Fibroblast of skin of left biceps (primary cell): ENCODE measurements at places on chromosomes 3 and 15.

DNA sequence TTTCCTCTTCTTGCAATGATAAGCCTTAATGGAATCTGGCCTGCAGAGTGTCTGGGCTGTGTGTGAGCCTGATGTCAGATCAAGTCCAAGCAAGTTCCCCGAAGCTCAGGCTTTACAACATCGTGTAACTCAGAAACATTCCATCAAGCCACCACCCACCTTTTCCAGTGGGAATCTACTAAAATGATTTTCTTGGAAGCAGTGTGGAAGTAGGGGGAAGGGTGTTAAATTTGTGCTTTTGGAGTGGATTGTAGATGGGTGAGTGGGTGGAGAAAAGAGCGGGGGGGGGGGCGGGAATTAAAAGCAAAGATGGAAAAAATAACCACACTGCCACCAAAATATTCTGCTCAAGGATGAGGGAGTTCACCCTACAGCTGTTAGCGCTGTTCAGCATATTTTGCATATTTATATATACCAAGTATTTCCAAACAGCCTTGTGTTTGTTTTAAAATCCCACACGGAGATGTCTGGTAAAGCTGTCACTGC, 53.6 kb downstream of the VGLL3 start:
- peak; percentile 97 for DNase-seq

- peak; percentile 27 for DNase-seq
These were observed 28.5 kb upstream of the CMSS1 start for GRCh38 chr3:99789011-99789721.

DNA sequence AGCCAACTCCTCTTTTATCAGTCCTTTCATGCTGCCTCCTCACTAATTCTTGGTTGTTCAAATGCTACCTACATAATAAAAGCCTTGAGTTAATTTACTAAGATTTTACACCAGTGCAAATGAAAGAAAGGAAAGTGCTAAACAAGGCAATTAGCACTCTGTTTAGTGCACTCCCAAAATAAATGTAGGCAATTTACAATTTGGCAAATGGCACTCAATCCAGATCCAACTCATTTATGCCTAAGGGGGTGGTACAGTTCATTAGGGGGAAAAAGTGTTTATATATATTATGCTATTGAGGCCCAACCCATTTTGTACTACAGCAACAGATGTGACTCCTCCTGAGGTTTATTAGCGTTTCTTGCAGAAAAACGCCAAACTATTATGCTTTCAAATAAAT, 370.1 kb downstream of the NR2F2 start:
- DNase-seq = no peak

GRCh38 chr3:13544293-13544831, 4.6 kb upstream of the FBLN2 start:
- peak; percentile 51 for DNase-seq

- no peak for DNase-seq
These were observed 357.9 kb upstream of the KCNH8 start for GRCh38 chr3:18790384-18790783.

DNA sequence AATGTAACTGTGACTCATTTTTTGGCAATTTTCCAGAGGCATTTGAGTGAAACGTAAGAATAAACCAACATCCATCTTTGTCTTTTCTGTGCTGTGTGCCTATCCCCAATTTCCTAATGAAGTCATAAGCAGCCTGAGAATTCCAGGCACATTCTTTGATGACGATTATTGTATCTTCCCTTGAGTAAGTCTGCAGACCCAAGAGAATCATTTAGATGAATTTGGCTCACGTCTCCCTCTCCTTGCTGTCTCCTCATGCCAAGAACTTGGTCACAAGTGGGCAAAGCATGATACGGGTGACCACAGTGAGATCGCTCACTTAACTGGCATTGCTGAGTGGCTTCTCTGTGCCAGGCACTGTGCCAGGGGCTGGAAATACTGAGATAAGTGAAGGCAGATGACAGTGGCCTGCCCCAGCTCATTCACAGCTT, 384.5 kb upstream of the IL12A start:
- DNase-seq = peak; percentile 37

GRCh38 chr15:98304371-98304770, 343.9 kb downstream of the ARRDC4 start:
- DNase-seq = no peak

GRCh38 chr3:60841355-60841754, 409.9 kb downstream of the FHIT start:
- DNase-seq = no peak

DNA sequence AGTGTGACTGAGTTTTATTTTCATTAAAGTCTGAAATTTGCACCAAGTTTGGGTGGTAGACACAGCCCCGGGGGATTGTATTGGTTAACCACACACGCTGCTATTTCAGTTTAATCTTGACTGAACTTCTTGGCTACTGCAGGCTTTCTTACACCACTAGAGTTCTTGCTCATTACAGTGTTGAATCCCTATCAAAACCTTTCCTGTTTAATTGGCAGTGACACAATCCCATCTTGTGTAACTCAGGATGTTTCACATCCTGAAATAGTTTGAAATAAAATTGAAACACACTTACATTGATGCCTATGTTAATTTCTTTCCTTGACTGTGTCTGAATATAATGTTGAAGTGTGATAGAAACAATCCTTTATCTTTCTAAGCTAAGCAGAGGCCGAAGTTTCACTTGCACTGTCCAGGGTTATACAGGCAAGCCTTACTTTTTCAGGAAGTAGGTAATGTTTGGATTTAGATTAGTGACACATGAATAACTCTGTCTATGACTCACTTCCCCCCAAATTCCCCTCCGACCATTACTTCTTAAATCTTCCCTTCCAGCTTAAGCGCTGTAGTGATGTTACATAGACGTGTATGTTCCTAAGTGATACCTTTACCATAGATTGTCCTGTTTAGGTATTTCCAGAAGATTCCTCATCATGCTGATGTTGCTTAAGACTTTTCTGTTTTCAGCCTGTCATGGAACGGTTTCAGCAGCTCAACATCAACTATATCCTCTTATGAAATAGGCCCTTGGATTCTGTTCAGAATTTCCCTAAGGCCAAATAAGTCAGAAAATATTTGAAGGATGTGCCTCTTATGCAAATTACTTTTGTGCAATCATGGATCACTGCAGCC, 16.8 kb downstream of the ATG7 start:
- DNase-seq = peak; percentile 86

DNA sequence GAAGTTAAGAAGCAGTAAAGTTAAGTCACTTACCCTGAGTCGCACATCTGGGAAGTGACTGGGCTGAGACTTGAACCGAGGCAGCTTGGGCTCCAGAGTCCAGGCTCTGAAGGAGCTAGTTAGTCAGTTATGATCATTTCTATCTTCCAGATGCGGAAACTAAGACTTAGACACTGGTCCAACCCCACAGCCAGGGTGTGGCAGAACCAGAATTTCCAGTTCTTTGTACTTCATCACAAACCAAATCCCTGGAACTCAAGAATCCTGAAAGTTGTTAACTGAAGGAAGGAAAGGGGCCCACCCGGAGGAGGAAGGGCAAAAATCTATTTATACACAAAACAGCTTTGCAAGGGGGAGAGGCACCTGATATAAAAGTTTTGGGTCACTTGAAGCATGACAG, 389.9 kb downstream of the SHQ1 start:
- no peak for DNase-seq
